Upper lobe of left lung (tissue), 6 donors: ENCODE measurements at places on chromosomes 4 and X.

GRCh38 chrX:73615022-73615421 is 52.0 kb downstream of the CHIC1 start:
- no peak for DNase-seq

GRCh38 chr4:154998284-154998683 is 210.2 kb upstream of the NPY2R start:
- no peak for DNase-seq

DNA sequence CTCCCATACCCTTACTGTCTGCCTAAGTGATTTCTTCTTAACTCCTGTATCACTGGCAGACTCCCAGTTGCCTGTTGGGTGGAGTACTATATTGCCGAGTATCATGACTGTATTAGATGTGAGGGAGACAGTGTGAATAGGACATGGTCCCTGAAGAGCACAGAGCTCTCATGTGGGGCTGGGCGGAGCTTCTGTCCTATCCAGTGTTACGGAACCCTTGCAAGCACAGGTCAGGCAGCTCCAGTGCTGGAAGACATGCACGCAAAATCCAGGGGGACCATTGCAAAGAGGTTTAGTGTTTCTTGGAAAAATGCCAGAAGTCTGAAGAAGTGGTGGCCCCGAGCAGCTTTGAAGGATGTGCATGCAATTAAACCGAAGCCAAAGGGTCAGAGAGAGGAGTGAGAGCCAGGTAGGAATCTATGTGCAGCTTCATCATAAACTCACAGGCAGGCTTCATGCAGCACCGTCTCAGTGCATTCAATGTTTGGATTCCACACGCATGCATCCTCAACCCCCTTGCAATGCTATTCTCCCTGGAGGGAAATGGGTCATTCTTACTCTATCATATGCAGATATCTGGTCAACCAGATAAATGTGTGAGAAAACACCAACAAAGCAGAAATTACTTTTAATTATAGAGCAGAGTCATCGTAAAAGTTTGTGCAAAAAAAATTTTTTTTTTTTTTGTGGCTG is 49.7 kb upstream of the DHRSX start:
- DNase-seq = no peak

- no peak for DNase-seq
Observed at GRCh38 chrX:15744181-15744867, 6.3 kb downstream of the CA5B start.

DNA sequence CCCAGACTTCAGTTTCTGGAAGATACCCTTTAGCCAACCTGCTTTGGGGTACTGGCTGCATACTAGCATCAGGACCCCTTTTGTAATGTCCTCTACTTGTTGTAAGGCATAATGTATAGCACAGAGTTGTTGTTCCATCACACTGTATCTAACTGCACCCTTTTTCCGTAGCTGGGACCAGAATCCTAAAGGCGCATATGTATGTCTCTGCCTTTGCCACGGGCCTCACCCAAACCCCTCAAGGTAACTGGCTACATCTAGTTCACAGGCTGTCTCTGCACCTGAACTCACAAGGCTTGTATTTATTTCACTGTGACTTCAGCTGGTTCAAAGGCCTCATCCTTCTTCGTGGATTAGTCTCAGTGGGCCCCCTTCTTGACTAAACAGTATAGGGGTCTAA is 29.6 kb upstream of the NUDT6 start:
- no peak for DNase-seq

- no peak for DNase-seq
Observed at GRCh38 chr4:141247430-141247780, 26.7 kb downstream of the ZNF330 start.

GRCh38 chrX:16060252-16060651 is 63.1 kb upstream of the GRPR start:
- DNase-seq = no peak

- DNase-seq = no peak
Observed at GRCh38 chrX:108584617-108585211, 145.1 kb downstream of the COL4A5 start.

DNA sequence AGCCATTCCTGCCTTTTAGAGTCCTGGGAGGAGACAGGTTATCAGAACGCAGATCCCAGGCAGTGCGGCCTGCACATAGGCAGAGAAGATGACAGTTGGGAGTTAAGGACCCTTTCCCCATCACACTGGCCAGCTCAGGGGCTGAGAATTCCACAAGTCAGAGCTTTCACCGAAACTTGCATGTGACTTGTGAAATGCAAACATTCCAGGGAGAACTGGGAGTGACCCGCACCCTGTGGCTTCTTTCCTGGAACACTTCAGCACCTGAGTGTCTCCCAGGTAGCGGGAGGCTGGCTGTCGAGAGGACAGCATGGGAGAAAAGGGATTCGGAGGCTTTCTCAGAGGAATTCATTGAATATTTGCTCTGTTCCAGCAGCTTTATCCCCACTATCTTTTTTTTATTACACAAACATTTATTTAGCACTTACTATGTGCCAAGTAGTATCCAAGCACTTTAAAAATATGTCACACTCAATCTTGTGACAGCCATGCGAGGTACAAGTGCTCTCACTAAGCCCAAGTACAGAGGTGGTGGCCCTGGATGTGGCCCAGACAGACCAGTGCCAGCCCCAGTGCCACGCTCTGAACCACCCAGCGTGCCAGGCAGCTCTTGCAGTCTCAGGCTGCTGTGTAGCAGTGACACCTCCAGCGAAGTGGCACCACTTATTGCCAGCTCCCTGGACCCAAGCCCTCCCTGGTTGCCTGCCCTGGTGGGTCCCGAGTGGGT is 100.5 kb downstream of the PHKA2 start:
- peak; percentile 86 for DNase-seq

GRCh38 chrX:114071412-114071811 is 512.5 kb upstream of the HTR2C start:
- no peak for DNase-seq

- DNase-seq = no peak
Observed at GRCh38 chr4:156771171-156771837, 200.3 kb downstream of the PDGFC start.

DNA sequence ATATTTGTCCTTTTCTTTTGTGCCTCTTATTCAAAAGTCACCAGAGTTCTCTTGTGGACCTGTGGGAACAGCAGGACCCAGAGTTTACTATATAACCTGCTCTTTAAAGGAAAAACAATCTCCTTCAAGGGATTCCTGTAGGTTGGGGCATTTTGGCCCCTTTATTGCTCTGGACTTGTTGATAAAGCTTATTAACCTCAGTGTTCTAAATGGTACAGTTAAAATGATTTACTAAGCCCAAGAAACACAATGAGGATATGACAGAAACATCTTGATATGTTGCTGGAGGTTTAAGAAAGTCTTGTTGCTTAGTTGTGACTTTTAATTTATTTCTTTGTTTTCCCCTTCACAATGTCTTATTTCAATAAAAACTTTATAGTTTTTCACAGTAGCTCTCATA is 46.8 kb downstream of the SLIT2 start:
- no peak for DNase-seq

DNA sequence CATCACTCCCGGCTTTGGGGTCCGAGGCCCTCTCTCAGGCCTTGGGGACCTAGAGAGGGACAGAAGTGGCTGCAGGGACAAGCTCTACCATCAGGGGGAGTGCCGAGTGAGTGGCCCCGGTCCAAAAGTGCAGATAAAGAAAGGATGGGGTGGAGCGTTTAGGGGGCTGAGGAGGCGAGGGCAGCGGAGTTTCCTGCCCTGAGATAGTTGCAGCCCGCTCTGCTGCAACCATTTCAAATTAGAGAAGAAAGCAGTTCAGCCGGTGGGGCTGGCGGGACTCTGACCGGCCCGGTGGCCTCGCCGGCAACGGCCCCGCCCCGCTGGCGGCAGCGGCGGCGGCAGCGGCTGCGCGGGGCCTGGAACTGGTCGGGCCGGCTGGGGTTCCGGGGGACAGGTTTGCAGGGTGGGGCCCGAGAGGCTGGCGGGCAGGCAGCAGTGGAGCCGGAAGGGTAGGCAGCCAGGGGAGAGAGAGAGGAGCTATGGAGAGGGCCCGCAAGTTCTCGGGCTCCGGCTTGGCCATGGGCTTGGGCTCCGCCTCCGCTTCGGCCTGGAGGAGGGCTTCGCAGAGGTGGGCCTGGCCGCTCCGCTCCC is 7.6 kb downstream of the DLG3 start:
- peak; percentile 87 for DNase-seq
